ENCODE measurements at places on chromosomes 7 and 10. TPM values are rescaled to one million over a fixed set of nuclear protein-coding genes. Genes with fewer than 3 reads are reported as not detected.

GRCh38 chr7:22193450-22193983 lies 163.4 kb downstream of the RAPGEF5 start:
- no peak for DNase-seq

- DNase-seq = no peak
These were observed 124.9 kb upstream of the CTTNBP2 start for GRCh38 chr7:117997862-117998825.

GRCh38 chr7:17934094-17934493 lies 6.2 kb downstream of the SNX13 start:
- no peak for DNase-seq

- DNase-seq = no peak
These were observed 365.6 kb downstream of the WDR11 start for GRCh38 chr10:121216721-121217181.

The PHTF2 gene
- total RNA-seq = 7.7 TPM

DNA sequence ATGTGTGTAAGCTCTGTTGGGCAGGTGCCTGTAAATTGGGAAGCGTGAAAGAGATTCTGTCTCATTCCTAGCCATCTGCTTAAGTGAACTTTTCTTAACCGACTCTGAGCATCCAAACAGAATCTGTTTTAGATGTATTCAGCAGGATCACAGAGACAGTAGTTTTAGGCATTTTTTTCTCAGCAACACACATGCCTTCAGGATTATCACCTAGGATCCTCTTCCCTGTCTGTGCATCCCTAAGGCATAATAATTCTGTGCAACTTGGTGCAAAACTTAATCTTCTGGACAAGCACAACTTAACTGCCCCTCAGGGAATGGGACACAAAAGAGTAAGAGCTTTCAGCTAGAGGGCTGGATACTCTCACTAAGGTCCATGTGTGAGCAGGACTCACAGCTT lies 284.8 kb downstream of the C7orf25 start:
- no peak for DNase-seq

GRCh38 chr10:87578842-87579401 lies 74.2 kb downstream of the MINPP1 start:
- peak; percentile 32 for DNase-seq
